Right atrium auricular region (tissue), 2 donors: ENCODE measurements at places on chromosomes 2 and 18. TPM values are rescaled to one million over a fixed set of nuclear protein-coding genes. Genes with fewer than 3 reads are reported as not detected.

Gene REG3G
- total RNA-seq = not detected

Gene ZBTB7C
- total RNA-seq = 7.7 TPM

- no peak for DNase-seq
Measured at GRCh38 chr18:26468931-26469340, 79.4 kb downstream of the KCTD1 start.

DNA sequence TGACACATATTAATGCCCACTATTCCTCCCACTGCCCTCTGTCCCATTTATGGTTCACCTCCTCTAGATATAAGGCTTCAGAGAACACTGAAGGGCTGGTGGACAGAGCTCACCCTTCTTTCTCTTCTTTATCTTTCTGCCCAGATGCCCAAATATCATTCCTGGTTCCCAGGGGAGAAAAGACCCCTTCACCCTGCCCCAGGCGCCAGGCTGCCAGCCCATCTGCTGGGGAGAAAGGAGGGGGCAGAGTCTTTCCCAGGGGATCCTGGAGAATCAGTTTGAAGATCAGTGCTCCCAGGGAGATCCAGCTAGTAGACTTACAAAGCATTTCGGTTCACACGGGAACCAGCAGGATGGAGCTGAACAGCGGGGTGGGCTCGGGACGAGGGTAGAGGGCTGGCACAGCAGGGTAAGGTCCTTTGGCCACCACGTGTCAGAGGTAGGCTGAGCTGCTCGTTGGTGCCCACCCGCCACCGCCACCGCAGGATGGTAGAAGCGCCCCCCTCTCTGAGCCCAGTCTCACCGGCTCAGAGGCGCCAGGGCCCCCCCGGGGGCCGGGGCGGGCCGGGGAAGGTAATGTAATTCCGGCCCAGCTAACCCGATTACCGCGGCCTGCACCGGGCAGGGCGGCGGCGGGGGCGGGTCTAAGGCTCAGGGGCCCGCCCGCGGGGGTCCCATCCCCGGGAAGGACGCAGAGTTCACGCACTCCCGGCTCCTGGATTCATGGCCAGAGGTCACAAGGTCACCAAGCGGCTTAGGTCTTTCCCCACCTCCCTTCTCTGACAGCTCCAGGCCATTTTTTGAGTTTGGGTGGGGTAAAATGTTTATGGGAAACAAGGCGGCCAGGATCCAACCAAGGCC is 1.3 kb upstream of the TLX2 start:
- no peak for DNase-seq

DNA sequence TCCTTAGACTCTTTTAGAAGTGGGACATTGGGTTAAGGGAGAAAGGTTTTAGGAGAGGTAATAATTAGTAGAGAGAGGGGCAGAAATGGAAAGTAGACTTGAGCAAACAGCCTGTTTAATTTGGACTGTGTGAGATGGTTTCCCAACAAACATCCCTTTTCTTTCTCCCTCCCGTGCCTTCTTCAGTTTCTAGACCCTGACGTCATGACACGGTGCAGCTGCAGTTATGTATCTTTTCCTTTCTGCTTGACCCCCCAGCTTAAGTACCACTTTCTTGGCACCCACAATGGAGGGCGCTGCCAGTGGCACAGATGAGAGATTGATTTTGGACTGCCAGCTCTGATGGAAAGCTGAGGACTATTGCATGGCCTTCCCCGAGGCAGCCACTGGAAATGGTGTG is 86.9 kb upstream of the FAM136A start:
- DNase-seq = no peak

DNA sequence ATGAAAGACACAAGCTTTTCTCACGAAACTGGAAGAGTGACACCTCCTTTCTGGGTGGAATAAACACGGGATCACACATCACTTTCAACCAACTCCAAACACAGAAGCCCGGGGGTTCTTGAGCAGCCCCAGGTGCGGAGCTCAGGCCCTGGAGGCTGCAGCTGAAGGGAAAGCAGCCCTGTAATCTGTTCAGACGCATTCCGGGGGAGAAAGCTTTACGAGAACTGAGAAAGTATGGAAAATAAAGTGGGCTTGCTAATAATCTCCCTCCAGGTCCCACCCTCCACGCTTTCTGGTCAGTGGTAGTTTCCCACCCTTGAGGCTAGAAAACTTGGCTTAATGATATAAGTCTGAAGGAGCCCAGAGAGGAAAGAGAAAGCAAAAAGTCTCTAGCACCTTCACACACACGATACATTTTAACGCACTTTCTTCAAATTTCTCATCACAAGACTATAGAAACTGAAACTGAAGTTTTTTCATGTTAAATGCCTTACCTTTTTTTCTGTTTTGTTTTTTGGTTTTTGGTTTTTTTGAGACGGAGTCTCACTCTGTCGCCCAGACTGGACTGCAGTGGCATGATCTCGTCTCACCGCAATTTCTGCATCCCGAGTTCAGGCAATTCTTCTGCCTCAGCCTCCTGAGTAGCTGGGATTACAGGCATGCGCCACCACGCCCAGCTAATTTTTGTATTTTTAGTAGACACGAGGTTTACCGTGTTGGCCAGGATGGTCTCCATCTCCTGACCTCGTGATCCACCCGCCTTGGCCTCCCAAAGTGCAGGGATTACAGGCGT is 141.3 kb downstream of the AFF3 start:
- no peak for DNase-seq

DNA sequence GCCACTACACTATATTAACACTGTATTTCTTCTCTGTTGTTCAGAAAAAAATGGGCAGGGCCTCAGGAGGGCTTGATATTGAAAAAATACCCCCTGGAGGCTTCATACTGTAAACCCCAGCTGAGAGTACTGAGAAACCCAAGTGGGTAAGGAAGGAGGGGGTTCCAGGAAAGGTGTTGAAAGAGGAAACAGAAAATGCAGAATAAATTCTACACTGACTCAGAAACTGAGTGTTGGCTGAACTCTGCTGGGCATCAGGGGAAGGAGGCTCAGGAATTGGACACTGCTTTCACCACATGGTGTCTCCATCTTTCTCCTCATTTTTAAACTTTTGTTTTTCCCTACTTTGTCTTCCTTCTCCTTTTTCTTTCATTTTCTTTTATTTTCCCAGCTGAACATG is 253.7 kb downstream of the DYM start:
- no peak for DNase-seq

Gene DPP10
- not detected for total RNA-seq

- DNase-seq = no peak
Measured at GRCh38 chr2:41791523-41791922, 256.3 kb upstream of the PKDCC start.

Gene HPCAL1
- total RNA-seq = 35.5 TPM

- no peak for DNase-seq
Measured at GRCh38 chr2:201452058-201452921, 750 bp downstream of the STRADB start.

Gene MC2R
- not detected for total RNA-seq

- DNase-seq = no peak
Measured at GRCh38 chr2:101310834-101311695, 2.6 kb upstream of the RNF149 start.

GRCh38 chr2:60523963-60524362 is 29.5 kb downstream of the BCL11A start:
- no peak for DNase-seq

Gene ACOXL
- 0.33 TPM for total RNA-seq

DNA sequence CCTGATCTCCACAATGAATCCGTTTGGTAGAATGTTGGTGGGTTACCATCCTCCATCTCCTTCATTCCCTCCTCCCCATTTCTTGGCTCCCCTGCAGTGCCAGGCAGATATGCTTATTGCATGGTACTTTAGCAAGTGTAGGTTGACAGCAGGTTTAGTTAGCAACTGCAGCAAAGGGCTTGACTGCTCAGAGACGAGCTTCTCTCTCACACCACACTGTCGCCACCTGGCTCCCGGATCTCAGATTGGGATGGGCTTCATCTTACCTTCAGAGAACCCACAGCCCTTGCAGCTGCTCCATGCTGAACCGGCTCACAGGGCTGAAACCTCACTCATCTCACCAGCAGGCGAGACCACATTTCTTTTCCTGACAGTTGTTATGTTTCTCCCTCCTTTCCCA is 88.8 kb downstream of the VWA3B start:
- no peak for DNase-seq

DNA sequence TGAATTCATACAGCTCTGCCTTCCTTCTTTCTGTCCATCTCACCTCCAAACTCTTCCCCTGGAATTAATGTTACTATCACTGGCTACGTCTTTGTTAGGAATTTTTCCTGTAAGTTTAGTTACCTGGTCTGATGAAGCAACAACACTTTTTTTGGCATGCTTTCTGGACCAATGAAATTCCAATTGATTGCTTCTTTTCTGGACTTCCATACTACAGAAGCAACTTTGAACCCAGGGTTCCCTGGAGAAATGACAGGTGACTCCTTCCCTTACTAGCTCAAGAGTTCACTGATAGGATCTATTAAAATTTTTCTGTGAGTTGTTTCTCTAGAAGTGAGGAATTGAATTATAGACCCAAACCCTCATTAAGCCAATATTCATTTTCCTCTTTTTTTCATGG is 41.4 kb upstream of the STPG4 start:
- no peak for DNase-seq

- DNase-seq = no peak
Measured at GRCh38 chr2:53903011-53903410, 43.2 kb upstream of the GPR75 start.

Gene CDH19
- 72.3 TPM for total RNA-seq

DNA sequence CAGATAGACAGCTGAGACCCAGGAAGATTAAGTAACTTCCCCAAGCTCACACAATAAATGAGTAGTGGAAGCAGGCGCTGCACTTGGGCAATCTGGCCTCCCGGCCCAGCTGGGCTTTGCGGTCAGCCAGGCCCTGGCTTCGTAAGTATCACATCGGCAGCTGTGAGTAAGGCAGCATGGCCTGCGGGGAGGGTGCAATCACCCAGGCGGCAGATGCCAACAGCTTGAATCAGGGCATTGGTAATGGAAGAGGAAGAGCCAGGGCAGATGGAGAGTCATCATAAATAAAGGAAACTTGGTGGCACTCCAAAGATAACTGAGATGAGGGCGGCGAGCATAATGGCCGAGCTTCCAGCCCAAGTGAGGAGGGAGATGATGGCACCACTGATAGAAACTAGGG is 217.9 kb upstream of the PID1 start:
- DNase-seq = no peak

DNA sequence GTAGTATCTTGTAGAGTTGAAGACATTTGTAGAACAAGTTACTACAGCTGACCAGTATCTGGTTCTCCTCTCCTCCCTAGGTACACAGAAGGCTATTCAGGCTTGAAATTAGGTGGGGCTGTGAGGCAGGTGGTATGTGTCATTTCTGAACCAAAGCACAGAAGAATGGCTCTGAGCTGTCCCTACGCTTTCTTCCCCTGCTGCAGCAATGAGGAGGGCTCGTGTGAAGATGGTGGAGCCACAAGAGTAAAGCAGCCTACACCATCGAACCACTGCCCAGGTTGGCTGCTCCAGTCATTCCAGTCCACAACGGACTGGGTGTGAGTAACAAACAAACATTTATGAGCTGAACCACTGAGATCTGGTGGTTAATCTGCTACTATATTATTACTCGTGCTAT is 148.9 kb downstream of the DTNB start:
- DNase-seq = no peak

GRCh38 chr18:7889515-7889914 is 322.4 kb downstream of the PTPRM start:
- DNase-seq = no peak

DNA sequence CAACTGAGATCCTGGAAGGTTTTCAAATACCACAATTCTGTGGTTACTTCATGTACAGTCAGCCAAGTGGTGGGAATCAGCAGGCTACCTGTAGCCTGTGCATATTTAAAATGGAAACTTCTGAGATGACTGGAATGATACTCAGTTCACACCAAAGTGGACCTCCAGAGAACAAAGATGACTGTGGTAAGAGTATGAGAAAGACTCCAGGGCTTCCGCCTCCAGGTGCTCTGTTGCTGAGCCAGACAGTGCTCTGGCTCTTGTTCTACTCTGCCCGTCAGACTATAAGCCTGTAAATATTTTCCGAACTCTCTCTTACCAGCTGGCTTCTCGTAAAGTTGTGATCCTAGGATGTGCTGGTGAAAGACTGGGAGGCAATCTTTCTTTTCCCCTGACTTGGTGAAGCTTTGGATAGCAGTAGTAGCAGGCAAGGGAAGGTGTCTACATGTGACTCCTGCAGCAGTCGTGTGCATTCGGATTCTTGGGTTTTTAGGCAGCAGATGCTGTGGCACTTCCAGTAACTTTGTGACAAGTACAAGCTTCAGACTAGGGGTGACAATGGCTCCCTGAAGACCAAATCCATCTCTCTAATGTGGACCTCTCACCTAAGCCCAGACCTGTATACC is 23.1 kb downstream of the ST3GAL5 start:
- no peak for DNase-seq

Gene ITGA4
- total RNA-seq = 1.8 TPM

Gene DLX1
- not detected for total RNA-seq

DNA sequence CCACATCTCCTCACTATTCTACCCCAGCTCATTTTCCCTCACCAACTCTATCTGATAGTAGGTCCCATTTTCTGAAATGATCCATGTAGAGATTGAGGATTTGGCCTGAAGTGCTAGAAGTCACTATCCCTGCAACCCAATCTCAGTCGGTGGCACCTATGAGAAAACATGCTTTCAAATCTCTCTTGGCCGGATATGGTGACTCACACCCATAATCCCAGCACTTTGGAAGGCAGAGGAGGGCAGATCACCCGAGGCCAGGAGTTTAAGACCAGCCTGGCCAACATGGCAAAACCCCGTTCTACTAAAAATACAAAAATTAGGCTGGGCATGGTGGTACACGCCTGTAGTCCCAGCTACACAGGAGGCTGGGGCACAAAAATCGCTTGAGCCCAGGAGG is 19.1 kb upstream of the MARCHF4 start:
- no peak for DNase-seq

DNA sequence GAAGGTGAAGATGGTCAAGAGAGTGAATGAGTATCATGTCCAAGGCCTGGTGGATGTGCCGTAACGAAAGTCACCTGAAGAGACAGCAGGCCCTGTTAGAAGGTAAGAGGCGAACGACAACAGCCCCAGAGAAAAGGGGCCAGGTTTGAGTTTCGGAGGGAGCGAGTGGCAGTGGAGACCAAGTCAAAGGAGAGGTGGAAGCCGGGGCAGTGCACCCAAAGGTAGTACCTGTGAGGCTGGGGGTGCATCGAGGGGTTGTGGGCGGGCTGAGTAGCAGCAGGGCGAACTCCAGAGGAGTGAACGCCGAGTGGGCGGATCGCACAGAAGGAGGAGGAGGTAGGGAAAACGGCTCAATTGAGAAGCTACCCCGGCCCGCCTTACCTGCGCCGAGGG is 358 bp downstream of the USP37 start:
- no peak for DNase-seq

GRCh38 chr2:13950761-13951160 is 681.8 kb upstream of the LRATD1 start:
- DNase-seq = no peak

DNA sequence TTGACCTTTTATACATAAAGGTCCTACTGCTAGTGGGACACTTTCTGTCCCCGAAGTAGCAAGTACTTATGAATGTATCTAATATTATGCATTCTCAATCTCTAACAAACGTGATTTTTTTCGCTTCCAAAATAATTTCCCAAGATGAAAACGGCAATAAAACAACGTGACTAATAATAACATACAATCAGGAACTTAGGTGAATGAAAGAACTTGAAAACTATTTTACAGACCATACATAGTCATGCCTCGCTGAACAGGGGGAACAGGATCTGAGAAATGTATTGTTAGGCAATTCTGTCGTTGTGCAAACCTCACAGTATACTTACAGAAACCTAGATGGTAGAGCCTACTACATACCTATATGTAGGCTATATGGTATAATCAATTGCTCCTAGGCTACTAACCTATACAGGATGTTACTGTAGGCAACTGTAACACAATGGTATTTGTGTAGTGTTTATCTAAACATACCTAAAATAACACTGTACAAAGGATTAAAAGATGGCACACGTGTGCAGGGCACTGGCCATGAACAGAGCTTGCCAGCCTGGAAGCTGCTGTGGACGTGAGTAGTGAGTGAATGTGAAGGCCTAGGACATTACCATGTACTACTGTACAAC is 2.5 kb downstream of the RTN4 start:
- no peak for DNase-seq
